Epithelial cell of esophagus (primary cell): ENCODE measurements at places on chromosomes 3 and 15.

DNA sequence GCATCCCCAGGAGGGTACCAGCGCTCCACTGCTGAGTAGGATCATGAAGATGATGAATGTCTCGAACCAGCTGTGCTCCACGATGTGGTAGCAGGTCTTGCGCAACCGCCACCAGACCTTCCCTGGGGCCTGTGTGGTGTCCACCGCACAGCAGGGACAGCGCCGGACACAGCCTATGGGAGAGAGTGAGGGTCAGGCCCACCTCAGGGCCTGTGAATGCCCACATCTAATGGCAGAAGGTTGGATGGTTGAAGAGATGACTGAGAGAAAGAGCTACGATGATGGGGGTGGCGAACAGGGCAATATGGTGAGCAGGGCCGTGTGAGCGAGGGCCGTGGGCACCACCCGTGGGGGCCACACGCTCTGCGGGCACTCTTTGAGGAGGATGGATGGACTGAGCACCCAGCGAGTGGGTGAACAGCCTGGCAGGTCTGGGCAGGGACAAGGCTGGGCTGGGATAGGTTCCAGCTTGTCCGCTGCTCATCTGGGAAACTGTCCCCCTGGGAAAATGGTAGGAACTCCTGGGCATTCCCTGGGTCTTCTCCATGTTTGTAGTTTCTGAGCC lies 74.1 kb downstream of the SCN5A start:
- no peak for DNase-seq

- no peak for DNase-seq
Observed at GRCh38 chr3:54863366-54863765, 64.5 kb downstream of the LRTM1 start.

GRCh38 chr3:20776286-20776685 lies 590.3 kb upstream of the SGO1 start:
- DNase-seq = no peak

GRCh38 chr3:152416808-152417580 lies 148.3 kb downstream of the MBNL1 start:
- peak; percentile 65 for DNase-seq

DNA sequence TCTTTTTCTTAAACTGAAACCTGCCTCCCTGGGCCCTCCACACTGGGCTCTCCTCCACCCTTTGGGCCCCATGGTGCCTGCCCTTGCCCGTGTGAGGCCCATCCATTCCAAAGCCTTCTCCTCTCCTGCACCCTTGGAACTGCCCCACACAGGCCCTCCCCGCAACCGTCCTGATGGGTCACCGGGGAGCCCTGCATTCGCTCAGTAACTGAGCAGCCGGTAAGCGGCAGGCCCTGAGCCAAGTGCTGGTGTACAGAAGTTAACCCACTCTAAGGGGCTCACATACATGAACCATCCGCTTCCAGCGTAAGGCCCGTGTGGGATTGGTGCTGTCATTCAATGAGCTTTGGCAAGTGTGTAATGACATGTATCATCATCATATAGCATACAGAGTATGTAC lies 5.4 kb upstream of the LRRC15 start:
- no peak for DNase-seq

GRCh38 chr15:25784876-25785640 lies 78.1 kb downstream of the ATP10A start:
- no peak for DNase-seq

GRCh38 chr3:100463002-100463401 lies 29.4 kb upstream of the TMEM45A start:
- peak; percentile 75 for DNase-seq

- DNase-seq = no peak
Observed at GRCh38 chr15:51240066-51240465, 98.3 kb downstream of the CYP19A1 start.

- DNase-seq = no peak
Observed at GRCh38 chr15:57507111-57507510, 84.6 kb upstream of the MYZAP start.

DNA sequence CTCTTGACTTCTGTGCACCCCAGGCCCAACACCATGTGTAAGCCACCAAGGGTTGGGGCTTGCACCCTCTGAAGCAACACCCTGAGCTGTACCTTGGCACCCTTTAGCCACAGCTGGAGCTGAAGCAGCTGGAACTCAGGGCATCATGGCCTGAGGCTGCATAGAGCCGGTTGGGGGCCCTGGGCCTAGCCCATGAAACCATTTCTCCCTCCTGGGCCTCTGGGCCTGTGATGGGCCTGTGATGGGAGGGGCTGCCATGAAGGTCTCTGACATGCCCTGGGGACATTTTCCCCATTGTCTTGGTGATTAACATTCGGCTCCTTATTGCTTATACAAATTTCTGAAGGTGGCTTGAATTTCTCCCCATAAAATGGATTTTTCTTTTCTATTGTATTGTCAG lies 22.4 kb upstream of the ADAMTSL3 start:
- no peak for DNase-seq

DNA sequence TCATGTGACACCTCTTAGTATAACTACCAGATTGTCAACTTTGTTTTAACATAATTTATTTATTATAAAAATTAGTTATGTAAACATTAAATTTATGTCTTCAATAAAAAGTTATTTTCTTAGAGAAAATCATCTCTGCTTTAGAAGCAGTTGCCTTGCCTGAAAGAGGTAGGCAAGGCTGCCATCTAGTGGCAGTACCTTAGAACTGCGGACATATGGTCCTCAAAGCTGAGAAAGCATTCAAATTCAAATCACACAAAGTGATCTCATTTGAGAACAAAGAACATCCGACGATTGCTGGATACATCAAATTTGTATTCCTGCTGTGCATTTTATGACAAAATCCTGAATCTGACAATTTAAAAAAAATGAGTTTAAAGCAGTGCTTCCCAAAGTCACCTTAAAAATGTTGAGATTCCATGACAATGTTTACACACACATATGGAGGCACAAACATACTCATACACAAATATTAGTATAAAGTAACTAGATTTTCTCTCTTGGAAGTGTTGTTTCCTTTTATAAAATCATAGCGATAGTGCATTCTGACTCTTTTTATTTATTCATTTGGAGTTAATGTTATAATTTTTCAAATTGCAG lies 617.4 kb downstream of the CADM2 start:
- peak; percentile 73 for DNase-seq
